HT1080 (cell line): ENCODE measurements at places on chromosomes 2 and 18. TPM values are rescaled to one million over a fixed set of nuclear protein-coding genes. Genes with fewer than 3 reads are reported as not detected.

DNA sequence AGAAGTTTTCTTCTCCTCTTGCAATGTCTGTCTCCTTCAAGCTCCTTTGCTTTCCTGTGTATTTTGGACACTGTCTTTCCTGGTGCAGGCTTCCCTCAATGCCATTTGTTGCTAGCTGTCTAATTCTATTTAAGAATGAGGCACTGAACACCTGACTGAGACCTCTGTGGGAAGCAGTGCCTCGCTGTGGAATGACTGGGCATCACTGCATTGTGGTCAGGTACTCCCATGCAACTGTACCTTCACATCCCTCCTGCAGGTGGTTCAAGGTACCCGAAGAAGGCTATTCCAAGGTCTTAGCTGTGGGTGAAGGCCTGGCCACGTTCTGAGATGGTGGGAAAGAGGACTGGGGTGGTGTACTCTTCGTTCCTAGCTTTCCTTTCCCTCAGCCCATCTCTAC is 152.8 kb upstream of the CTAGE1 start:
- DNase-seq = no peak

GRCh38 chr2:97660775-97661389 is 3.0 kb downstream of the ACTR1B start:
- no peak for DNase-seq

DNA sequence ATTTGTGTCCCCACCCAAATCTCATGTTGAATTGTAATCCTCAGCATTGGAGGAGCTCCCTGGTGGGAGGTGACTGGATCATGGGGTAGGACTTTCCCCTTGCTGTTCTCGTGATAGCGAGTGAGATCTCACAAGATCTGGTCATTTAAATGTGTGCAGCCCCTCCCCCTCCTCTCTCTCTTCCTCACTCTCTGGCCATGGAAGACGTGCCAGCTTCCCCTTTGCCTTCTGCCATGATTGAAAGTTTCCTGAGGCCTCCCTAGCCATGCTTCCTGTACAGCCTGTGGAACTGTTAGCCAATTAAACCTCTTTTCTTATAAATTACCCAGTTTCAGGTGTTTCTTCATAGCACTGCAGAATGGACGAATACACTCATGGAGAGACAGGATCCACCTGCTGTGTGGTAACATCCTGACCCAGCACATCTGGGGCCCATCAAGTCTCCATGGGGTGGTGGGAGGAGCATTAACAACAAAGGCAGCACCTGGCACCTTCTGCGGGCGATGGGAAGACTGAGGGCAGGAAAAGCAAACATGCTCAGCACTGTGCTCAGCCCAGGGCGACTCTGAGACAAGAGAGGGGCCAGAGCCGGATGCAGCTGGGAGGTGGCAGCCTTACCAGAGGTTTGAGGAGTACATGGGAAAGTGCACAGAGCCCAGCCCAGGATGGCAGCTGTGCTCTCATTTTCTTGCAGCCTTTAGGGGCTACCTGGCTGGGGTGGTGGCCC is 16.2 kb upstream of the ALPP start:
- DNase-seq = no peak

GRCh38 chr2:151943461-151943860 is 115.2 kb upstream of the ARL5A start:
- DNase-seq = no peak

PIK3C3 gene
- total RNA-seq = 37.6 and 45.6 TPM in 2 replicates

FEV gene
- not detected in 2 replicates for total RNA-seq

CRYGD gene
- total RNA-seq = not detected in 2 replicates

PRKAG3 gene
- not detected in 2 replicates for total RNA-seq

HRH4 gene
- not detected in 2 replicates for total RNA-seq

BCL11A gene
- total RNA-seq = 9.8 and 15.6 TPM in 2 replicates
